ENCODE measurements at places on chromosomes 3 and 15.

DNA sequence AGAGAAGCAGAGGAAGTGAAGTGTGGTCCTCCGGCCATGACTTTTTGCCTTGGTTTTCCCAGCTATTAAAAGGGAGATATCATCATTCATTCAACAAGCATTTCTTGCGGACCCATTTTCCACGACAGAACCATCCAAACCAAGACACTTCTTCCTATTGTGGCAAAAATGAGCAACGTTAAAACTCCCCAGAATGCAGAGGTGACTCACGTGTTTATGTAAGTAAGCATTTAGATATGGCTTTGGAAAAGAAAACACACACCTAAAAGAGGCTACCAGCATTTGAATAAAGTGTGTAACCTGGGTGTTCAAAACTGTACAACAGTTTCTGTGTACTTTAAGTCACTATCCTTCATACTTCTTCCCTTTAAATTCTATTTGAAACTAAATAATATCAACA is 181.3 kb downstream of the RORA start:
- no peak for DNase-seq

DNA sequence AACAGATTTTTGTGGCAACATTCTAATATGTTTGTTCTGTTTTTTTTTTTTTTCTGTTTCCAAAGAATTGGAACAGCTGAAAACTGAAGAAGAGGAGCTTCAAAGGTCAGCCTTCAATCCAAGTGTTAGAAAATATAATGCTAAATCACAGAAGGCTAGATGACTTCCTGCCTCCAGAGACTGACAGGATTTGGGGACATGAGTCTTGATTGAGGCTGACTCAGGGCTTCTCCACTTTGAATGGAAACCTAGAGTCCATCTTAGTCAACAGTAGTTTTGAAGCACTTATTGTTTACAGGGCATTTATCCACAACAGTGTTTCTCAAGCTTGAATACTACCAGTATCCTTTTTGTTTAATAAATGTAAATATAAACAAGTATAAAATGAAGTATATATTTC is 44.5 kb upstream of the RAD51 start:
- no peak for DNase-seq

DNA sequence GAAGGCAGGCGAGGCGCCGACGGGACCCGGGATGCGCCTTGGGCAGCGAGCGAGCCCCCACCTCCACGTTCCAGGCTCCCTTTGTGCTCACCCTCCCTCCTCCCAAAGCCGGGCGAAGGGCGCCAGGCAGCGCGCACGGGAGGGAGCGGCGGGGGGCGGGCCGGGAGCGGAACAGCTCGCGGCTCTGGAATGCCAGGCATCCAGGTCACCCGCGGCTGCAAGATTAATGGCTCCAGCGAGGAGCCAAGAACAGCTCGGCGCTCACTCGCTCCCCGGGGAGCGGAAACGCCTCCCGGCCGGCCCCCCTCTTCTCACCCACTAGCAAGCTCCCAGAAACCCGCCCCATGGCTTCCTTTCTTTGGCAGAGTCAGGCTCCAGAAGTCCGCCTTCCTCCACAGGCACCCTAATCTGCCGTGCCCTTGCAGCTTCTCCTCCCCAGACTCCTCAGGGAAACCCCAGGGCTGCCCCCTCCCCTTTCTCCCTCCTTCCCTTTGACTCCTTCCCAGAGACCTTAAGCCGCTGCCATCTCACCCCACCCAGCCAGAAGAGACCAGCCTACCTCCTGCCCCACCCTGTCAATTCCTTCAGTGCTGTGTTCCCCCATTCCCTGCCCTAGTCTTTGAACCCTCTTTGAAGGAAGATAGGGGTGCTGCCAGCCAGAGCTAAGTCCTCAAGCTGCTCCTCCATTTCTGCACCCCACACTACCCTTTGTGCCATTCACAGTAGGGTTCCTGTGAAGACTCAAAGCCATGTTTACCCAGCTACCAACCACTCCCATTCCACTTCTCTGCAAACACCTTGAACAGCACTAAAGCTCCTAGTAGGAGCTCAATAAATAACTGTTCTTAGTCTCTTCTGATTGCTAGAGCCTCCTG is 9.9 kb downstream of the AMOTL2 start:
- no peak for DNase-seq

DNA sequence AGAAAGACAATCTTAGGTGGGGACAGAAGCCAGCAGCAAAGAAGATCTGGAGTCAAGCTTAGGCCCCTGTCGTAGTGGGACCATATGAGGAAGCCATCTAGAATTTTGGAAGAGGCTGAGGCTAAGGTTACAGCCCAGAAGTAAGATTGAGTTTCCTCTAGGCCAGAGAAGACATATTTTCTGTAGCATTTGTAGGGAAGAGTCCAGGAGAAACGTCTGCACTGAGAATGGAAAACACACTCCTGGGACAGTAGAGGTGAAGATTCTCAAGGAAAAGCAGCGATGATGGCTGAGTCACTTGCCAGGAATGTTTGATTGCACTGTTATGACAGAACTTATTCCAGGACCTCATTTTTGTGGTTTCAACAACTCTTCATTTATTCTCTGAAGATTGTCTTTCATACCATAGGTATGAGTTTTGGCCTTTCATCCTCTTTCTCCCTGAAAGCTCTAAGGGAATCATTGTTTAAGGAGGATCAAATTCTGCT is 107.2 kb downstream of the GTPBP8 start:
- DNase-seq, result no peak

- DNase-seq, result no peak
Observed at GRCh38 chr3:163450698-163451097, 1627.6 kb downstream of the SI start.

DNA sequence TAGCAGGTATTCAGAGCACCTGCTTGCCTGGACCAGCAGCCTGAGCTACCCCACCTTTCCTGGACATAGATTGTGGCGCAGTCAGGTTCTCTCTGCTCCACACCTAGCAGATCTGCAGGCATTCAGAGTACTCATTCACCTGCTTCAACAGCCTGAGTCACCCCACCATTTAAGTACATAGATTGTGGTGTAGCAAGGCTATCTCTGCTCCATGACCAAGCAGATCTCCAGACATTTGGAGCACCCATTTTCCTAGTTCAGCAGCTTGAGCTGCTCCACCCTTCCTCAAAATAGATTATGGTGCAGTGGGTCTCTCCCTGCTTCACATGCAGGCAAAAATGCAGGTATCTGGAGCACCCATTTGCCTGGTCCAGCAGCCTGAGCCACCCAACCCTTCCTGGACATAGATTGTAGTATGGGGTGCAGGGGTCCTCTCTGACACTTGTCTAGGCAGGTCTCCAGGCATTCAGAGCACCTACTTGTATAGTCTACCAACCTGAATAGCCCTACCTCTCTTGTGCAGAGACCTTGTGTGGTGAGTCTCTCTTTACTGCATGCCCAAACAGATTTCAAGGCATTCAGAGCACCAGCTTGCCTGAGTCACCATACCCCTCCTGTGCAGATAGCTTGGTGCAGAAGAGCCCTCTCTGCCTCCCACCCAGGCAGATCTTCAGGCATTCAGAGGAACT is 466.0 kb upstream of the THBS1 start:
- no peak for DNase-seq

- DNase-seq, result no peak
Observed at GRCh38 chr15:40053831-40054604, 15.0 kb upstream of the SRP14 start.

DNA sequence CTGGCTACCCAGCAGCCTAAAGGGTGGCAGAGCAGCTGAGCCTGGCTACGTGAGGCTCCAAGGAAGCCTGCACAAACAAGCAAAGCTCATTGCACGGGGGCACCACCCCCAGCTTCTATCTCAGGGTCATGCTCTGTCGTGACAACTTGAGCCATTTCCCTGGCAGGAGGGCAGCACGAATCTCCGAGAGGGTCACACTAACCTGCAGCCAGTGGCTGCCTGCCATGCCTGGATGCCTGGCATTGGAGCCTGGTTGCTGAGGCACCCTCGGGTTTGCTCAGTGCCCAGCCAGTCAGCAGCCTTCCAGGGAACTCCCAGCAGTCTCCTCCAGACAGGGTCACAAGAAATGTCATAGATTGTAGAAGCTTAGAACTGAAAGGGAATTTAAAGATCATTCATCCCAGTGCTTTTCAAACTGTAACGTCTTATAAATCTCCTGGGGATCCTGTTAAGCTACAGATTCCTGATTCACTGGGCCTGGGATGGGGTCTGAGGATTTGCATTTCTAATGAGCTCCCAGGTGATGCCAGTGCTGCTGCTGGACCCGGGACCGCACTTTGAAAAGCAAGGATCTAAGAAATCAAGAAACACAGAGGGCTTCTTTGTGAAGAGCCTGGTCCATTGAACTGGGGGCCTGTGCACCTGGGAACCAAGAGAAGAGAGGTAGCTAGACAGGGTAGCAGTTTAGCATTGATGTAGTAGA is 48.4 kb downstream of the TMEM266 start:
- DNase-seq, result no peak

- DNase-seq, result no peak
Observed at GRCh38 chr3:182105875-182106274, 394.1 kb downstream of the SOX2 start.

GRCh38 chr3:40623567-40623966 is 98.8 kb downstream of the ZNF621 start:
- no peak for DNase-seq

DNA sequence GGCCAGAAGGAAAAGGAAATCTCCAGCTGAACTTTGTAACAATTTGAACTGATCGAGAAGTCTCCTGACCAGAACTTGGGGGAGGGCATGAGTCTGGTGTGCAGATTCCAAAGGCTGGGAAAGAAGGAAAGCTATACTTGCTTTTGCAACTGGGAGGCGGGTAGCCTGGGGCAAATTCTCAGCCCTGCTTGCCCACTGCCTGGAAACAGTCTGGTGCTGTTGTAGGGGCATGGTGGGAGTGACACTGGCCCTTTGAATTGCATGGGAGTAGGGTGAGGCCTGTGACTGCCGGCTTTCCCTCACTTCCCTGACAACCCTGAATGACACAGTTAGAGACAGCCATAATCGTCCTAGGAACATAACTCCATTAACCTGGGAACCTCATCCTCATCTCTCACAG is 114.0 kb upstream of the POU1F1 start:
- DNase-seq, result no peak

Measured in CD8-positive, alpha-beta memory T cell (primary cell).